SW 1271 (cell line): ENCODE measurements at places on chromosomes 7 and 10.

- no peak for DNase-seq
These were observed 17.9 kb downstream of the JCAD start for GRCh38 chr10:30041196-30042105.

- DNase-seq, result no peak
These were observed 7.4 kb downstream of the ELFN1 start for GRCh38 chr7:1677206-1678080.

DNA sequence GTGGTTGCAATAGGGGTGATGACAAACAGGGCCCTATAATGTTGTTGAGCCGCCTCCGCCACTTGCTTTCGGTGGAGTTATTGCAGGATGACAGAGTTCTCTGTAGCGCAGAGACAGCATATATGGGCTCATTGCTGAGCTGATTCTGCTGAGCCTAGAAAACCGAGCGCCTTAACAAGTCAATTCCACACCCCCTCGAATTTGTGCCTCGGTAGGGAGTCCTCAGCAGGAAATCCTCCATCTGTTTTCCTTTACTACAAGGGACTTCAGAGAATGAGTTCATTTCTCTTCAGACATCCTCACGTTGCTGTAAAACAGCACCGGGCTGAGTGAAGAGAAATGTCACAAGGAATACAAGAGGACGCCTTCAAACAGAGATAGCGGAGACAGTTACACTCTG lies 90.7 kb upstream of the KIAA1217 start:
- no peak for DNase-seq

DNA sequence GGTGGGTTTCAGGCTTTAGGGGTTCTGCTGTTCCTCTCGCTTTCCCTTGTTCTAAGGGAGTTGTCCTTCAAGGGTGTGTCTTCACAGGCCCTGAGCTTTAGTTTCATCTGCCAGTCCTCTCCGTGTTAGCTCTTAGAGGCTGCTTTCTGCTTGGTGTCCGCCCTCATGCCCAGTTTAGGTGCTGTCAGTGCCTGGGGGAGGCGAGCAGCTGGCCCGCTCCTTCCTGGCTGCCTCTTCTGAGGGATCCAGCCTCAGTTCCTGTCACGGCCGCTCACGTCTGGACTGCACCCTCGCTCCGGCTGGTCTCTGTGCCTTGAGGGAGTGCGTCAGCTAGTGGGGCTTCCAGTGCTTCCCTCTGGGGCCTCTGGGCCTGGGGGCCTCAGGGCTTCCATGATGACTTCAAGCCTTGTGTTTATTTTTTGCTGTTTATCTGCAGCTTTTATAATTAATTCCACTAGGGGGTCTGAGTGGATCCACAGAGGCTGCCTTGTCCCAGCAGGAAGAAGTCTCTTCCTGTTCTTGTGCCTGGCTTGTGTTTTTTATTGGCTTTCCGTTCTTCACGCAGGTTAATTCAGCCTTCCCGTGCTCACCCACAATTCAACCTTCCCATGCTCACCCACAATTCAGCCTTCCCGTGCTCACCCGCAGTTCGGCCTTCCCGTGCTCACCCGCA lies 33.0 kb downstream of the WDR37 start:
- no peak for DNase-seq

DNA sequence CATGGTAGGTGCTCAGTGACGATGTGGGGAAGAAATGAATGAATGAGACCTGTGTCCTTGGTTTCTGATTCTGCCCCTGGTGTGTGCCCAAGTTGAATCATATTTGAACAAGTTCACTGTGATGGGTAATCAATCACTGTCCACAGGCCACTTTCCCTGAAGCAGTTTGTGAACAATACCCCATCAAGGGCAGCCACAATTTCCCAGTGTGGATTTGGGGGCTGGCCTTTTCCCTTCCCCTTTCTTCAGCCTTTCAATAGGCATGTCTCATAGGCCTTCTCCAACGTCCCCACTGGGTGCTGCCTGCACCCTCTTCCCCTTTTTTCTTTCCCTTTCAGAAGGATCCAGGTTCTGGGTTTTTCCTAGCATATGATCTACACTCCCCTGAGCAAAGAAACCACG lies 64.7 kb downstream of the CREB5 start:
- no peak for DNase-seq

DNA sequence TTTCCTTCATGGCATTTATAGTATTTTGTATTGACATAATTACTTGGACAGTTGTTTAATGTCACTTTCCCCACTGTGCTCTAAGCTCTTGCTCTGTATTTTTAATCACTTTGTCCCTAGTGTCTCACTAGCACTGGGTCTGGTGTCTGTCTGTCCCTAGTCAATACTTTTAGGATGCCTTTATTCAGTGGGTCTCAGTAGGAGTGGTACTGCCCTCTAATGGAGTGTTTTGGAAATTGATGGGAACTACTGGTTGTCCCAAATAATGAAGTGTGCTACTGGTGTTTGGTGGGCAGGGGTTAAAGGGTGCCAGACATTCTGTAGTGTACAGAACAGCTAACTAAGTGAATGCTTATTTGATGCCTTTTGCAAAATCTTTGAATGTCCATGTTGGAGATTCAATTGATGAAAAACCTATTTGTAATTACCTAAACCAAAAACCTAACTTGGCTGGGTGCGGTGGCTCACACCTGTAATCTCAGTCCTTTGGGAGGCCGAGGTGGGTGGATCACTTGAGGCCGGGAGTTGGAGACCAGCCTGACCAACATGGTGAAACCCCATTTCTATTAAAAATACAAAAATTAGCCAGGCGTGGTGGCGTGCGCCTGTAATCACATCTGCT lies 33.3 kb downstream of the CDK14 start:
- no peak for DNase-seq

DNA sequence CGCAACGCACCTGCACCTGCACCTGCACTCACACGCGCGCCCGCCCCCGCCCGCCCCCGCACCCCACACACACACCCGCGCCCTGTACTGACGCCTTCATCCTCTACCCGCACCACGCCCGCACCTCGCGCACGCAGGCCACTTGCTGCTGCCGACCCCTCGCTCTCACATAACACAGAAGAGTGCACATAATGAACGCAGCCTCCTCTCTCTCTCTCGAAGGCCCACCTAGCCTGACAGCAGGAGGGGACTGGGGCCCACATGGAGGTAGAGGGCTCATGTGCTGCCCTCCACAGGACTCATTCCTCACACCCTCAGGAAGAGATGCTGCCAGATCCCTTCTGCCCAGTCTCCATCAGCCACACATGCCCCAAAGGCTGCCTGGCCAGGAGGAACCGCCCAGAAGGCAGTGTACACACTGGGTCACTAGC lies 432 bp upstream of the CAMK2B start:
- peak; percentile 18 for DNase-seq

DNA sequence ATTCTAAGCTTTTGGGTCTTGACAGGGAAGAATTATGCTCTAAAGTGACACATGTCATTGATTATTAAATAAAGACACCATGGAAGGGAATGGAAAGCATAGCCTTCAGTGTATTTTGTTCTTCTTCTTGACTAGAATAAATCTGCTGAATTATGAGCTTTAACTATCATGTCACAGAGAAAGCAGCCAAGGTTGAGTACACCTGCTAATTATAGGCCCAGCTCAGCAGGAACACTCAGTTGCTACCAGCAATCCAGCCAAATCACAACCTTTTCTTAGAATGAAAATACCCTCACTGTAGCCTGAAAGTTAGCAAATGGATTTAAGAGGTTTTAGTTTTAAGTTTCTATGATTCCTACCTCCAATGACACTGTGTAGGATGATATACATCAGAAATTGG lies 225.3 kb upstream of the RHOBTB1 start:
- no peak for DNase-seq

DNA sequence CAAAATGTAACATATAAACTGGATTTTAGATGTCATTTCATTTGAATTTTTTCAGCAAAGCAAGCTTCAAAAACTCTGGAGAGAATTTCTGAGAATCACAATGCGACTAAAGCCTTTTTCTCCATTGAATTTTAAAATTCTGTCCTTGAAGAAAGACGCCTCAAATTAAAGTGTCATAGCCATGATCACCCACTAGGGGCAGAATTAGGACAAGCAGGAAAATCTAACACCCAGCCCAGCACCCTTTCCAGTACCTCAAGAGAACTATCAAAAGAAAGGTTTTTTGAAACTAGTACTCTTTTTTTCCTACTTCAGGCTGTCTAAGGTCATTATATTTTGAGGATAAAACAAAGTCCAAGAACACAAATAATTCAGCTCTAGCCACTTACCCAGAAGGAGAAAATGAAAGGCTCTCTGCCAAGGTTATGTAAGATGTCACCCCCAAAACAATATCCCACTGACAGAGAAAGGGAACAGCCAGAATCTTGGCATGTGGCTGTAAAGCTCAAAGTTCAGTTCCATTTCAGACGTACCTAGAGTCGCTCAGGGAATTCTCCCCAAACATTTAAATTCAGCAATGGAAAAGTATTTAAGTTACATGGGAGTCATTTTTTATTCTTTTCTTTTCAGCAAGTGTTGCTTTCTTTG lies 299.4 kb downstream of the SNX13 start:
- peak; percentile 41 for DNase-seq

- no peak for DNase-seq
These were observed 513 bp downstream of the HOXA7 start for GRCh38 chr7:27155816-27156507.

DNA sequence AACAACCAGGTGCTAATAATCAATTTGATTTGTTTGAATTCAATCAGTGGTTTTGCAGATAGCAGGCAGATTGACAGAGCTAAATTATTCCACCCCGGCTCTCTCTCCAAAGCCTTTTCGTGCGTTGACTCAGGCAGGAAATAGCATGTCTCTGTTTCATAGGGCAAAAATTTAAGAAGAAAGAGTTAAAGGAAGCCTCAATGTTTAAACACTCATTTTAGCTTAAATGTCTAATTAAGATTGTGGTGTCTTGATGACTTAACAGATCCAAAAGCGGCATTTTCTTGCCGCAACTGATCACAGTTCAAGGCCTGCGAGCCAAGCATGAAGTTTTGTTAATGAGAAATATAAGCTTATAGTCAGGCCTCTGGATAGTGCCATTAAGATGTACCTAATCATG lies 1051.1 kb upstream of the AUTS2 start:
- no peak for DNase-seq

GRCh38 chr7:108291152-108291508 lies 161.0 kb upstream of the LAMB4 start:
- no peak for DNase-seq

GRCh38 chr7:71210220-71210619 lies 78.3 kb downstream of the GALNT17 start:
- DNase-seq, result no peak

DNA sequence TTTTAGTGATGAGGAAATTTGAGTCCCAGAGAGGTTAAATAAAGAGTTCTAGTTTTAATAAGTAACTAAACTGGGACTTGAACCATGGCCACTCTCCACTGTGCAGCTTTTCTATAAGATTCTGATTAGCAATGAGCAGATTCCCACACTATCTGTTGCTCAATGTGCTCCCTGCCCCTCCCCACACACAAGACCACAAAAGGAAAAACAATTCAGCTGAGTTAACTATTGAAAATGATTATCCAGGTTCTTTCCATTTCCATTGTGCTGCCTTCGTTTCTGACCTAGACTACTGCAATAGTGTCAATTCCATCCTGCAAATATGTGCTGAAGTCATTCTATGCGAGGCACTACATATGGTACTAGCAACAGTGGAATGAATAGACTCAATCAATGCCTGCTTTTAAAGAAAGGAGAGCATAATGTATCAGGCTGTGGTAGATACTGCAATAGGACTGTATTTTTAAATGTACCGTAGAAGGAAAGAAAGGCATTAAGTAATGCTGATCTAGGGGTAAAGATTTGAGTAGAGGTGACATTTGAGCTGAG lies 97.0 kb downstream of the SEMA3C start:
- no peak for DNase-seq

DNA sequence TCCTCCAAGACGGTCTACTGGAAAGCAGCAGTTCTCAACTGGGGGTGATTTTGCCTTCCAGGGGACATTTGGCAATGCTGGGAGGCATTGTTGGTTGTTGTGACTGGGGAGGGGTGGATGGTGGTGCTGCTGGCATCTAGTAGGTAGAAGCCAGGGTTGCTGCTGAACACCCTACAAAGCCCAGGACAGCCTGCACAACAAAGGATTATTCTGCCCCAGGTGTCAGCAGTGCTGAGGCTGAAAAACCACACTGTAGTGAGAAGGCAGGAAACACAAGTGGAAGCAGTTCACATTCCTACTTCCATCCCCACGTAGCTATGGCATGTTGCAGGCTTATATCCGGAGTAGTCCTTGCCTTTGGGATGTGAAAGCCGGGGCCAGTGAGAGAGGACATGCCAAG lies 86.9 kb downstream of the AOAH start:
- DNase-seq, result no peak

DNA sequence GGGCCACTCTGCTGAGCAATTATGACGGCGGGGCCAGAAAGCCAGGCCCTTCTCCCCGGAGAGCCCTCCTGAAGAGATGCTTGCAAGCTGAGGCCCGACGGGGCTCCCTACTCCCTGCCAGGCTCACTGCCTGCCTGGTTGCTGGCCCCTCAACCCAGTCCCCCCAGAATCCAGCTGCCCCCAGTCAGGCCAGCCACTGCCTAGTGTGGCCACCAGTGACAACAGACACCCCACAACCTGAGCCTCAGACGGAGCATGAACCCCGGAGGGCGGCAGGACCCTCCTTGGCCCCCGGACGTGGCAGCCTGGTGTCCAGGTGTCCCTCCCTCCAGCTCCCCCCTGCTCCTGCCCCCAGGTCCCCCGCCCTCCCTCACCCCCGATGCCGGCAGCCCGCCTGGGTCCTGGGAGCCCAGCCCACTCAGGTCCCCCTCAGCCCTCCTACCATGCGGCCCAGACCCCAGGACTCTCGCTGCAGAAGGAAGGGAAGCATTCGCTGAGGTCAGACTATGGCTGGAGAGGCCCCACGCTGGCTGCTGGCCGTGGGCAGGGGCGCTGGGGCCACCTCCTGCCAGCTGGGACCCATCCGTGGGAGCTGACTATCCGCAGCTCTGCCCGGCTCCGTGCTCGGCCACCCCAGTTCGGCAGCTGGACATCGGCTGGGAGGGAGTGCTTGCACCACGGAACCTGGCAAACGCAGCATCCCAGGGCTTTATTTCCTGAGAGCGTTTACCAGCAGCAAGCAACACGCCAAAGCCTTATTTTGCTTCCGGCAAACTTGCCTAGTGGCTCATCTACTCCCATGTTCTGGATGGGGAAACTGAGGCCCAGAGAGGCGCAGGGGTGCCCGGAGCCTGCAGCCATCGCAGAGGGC lies 89.8 kb downstream of the UNCX start:
- no peak for DNase-seq

GRCh38 chr7:26538216-26538615 lies 246.6 kb downstream of the SNX10 start:
- DNase-seq, result no peak

DNA sequence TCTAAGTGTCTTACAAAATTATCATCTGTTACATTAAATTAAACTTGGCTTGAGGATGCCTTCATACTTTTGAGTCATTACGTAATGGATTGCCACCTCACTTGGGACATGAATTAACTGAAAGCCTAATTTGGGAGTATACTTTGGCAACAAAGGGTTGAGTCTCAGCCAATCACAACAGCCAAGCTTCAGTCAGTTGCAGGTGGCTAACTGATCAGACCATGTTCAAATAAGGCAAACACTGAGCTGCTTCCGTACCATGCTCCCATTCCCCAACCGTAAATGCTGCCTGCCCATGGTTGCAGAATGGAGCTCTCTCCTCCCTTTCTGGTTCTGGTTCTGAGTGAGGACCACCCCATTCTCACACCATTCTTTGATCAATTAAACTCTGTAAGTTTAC lies 92.9 kb upstream of the STK17A start:
- no peak for DNase-seq

- no peak for DNase-seq
These were observed 722 bp downstream of the MDH2 start for GRCh38 chr7:76048668-76048988.

- DNase-seq, result no peak
These were observed 68.7 kb downstream of the MBL2 start for GRCh38 chr10:52703898-52704297.
